HepG2 (cell line): ENCODE measurements at places on chromosomes 5 and 9. TPM values are rescaled to one million over a fixed set of nuclear protein-coding genes. Genes with fewer than 3 reads are reported as not detected.

- DNase-seq = no peak
Observed at GRCh38 chr9:14710804-14711203, 11.7 kb downstream of the CER1 start.

DNA sequence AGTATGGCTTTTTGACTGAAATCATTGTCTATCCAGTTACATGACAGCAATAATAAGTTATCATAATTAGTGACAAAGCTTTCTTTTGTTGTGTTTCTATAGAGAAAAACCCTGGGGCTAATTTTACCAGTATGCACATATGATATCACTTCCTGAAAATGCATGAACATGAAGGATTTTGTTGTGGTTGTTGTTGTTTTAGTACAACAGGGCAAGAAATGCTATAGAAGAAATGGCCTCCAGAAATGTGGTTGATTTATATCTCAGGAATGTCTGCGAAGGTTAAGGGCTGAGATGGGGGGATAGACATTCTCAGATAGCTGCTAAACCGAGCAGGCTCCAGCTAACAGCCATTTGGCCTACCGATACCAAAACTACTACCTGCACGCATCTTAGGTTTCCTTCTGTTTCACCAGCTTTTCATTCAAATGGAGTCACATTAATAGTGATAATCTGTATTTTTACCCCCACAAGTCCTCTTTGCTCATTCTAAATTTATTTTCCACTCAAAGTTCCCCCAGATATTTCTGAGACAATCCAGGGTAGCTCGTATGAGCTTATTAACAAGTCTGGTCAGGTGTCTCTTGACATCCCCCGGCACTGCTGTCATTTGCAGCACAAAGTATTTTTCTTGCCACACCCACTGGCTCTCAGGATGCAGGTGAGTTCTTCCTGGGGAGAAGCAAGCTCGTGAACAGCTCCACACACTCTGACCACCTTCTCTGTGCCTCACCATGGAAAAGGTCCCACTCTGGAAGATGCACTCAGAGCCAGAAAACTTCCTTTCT lies 232.4 kb upstream of the GAS1 start:
- no peak for DNase-seq

SLC22A4 gene
- polyA plus RNA-seq = 0.33 and 0.56 TPM in 2 replicates

ZBED3 gene
- polyA plus RNA-seq = 7.6 and 8.1 TPM in 2 replicates
